Stimulated activated CD8-positive, alpha-beta memory T cell treated with anti-CD3 and anti-CD28 coated beads, Interleukin-4, amount 100 ng/mL, for 4 hours (primary cell): ENCODE measurements at places on chromosomes 11 and 22.

DNA sequence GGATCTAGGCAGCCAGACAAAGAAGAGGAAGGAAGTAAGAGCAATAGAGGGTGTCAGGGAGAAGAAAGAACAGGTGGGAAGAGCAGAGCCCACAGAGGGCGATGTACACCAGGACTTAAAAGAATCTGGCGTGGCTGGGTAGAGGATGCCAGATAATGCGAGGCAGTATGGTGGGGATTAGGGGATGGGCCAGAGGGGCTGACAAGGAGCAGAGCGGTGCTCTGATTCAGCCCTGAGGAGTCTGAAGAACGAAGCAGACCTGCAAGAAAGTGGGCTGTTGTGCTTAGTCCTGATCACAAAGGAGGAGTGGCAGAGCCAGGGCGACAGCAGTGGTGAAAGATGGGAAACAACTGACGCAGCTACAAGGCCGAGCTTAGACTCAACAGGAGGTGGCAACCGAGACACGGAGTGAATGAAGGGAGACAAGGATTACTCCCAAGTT lies 163.7 kb downstream of the LARGE1 start:
- no peak for DNase-seq

- no peak for DNase-seq
These were observed 88.3 kb upstream of the PARVA start for GRCh38 chr11:12288931-12289666.

GRCh38 chr11:69353696-69354544 lies 60.0 kb downstream of the MYEOV start:
- no peak for DNase-seq

DNA sequence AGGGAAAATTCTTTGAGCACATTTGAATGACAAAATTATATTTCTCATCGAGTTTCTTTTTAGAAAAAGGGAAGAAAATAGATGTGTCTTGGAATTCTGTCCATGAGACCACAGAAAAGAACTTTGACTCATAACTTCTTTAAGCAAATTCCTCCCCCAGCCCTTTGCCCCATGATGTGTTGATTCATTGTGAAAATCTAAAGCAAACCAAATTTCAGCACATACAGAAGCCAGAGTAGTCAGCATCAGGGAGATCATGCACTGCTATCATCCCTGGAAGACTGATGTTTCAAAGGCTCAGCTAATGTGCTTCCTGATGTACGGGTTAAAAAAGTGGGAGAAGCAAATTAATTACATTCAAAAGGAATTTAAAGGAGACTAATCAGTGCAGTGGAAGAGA lies 159.7 kb downstream of the FAT3 start:
- no peak for DNase-seq

DNA sequence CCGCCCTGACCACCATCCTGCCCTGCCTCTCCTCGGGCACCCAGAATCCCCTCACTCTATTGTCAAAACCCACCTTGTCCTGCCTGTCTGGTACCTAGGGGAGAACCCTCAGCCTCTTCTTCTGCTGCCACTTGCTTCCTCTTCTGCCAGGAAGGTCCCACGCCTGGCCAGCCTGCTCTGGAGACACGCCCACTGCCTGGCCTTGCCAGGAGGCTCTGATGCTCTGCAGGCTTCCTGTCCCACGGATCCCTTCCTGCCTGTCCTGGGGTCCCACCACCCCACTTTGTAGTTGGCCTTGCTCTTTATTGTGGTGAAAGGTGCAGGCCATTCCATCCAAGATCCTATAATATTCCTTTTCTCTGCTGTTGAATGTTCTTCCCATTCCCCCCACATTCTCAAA lies 63.4 kb downstream of the BMAL1 start:
- DNase-seq, result no peak
